ENCODE measurements at places on chromosomes 3 and 15.

GRCh38 chr15:78313383-78313782, 14.0 kb upstream of the SKIC8 start:
- DNase-seq, result no peak

- DNase-seq, result no peak
Observed at GRCh38 chr3:146139586-146140110, 21.3 kb downstream of the PLOD2 start.

- no peak for DNase-seq
Observed at GRCh38 chr3:78703944-78704343, 1063.9 kb downstream of the ROBO1 start.

GRCh38 chr3:16871915-16872842, 12.6 kb upstream of the PLCL2 start:
- DNase-seq, result peak; percentile 20

DNA sequence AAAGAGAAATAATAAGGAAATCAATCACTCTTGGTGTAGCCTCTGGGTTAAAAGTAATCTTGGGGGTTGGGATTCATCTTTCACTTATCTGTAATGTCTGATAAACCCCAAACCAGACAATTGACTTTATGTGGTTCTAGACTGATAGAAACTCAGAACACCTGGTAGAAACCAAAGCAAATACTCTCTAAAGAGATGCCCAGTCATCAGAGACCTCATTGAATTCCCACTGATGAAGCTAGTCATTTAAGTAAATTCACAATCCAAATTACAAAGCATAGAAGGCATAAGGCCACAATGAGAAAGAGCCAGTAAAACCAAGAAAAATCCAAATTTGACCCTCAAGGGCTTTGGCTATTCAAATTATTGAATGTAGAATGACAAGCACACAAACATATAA, 250.6 kb downstream of the MBNL1 start:
- DNase-seq, result no peak

GRCh38 chr3:183968666-183969245, 48.9 kb downstream of the ABCC5 start:
- DNase-seq, result no peak

- no peak for DNase-seq
Observed at GRCh38 chr3:126259411-126260391, 79.3 kb upstream of the ALDH1L1 start.

- DNase-seq, result no peak
Observed at GRCh38 chr15:70407336-70407670, 309.6 kb upstream of the TLE3 start.

DNA sequence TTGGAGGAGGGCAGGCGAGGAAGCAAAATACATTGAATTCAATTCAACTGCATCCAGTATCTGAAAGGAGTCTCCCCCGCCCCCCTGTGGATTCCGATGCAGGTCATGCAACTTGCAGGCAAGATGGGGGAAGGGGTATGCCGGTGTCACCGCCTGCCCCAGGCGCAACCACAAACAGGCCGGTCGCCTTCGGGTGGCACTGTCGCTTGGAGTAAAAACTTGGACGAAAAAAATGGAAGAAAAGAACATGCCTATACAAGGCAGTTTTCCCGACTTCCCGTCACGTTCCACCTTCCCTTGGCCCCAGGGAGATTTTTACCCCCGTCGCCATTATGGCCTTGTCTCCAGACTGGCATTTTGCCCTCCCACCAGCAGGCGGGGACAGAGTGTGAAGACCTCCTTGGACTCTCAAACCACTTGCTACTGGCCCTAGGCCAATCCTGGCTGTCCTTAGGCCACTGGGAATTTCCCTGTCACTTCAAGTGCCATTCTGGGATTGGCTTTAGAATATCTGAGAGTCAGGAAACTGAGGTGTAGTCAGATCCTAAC, 1.6 kb upstream of the NTRK3 start:
- peak; percentile 52 for DNase-seq

- peak; percentile 3 for DNase-seq
Observed at GRCh38 chr15:80202641-80203360, 49.2 kb downstream of the CTXND1 start.

DNA sequence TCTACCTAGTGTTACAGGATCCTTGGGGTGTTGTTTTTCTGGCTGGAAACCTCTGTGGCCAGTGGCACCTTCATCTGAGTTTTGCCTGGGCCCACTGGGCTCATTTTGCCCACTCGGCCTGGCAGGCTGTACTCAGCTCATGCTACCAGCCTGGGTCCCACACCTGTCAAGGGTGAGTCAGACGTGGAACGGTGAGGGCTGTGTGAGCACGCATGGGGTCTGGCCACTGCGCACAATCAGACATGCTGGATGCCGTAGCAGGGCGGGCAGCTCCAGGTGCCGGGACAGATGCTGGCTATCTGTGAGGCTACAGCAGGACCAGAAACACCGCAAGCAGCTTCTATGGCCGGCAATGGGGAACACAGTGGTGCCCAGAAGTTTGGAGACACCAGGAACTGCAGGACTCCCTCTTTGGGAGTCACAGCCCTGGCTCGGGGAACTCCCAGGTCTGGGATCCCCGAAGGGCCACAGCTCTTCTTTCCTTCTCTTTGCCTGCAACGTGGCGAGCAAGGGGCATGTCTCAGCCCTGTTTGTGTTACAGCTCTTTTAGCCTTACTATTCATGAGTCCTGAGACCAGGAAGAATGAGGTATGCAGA, 35.9 kb upstream of the DNAJC13 start:
- DNase-seq, result no peak

DNA sequence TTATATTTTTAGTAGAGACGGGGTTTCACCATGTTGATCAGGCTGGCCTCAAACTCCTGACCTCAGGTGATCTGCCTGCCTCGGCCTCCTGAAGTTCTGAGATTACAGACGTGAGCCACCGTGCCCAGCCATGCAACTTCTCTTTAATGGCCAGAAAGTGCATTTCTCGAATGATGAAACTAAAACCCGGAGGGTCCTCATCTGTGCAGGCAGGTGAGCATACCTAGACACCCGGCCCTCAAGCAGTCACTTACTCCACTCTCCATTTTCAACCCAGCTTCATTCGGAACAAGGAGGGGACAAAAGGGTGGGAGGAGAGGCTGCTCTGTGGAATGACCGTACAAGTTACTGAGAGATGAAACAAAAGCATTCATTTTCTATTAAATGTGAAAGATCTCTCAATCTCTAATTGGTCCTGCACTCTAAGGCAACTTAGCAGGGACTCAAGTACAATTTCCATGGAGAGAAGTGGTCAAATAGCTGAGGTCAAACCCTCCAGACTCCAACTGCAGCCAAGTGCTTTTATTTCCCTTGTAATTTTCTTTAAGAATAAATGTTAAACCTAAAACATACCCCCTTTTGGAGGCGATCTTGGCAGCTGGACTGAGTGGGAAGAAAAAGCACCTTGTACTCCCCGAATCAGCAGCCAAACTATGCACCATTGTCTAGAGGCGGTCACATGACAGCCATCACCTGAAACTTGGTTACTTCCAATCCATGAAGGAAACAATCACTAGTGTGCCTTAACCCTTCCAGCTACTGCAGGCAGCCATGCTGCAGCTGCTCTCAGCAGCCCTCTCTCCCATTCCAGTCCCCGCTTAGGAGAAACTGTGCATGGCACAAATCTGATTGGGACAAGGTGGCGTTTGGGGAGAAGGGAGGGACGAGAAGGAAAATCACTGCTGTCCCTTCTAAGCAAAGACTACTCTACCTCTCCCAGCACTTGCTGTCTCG, 62.2 kb downstream of the VGLL4 start:
- DNase-seq, result no peak

- DNase-seq, result no peak
Observed at GRCh38 chr3:111598552-111598951, 3.4 kb upstream of the ZBED2 start.

Measured in M059J (cell line).